Renal cortical epithelial cell (primary cell): ENCODE measurements at places on chromosomes 13 and 19.

DNA sequence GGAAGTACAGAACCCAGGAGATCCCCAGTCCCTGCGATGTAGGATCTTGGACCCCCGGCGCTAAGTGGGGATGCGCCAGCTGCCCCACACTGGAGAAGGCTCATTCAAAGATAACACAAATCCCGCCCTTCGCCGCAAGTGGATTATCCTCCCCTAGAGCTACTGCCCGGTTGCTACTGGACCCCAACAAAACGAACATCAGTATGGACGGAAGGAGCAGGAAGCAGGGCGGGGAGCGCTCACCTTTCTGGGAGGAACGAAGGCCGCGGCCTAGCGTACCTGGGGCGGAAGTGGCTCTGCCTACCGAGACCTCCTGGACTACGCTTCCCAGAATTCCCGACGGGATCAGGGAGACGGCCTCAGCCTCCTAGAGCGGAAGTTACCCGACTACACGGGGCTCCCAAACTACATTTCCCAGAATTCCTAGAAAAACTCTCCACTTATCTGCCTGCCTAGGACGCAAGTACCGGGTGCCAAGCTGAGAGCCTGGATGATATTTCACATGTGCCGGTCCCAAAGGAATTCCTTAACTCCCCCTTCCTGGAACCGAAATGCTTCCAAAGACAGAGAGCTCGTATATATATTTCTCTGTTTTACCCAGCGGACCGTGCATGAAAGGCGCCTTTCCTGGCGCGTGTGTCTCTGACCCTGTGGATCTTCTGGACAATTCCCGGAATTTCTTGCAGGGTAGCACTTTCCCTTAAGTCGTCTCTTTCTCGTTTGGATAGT is at the start of gene ZNF112:
TSS of gene ZNF112 (minus strand) at position 298 of the 729 bp plus-strand sequence. CDS start 16,141 bp downstream, outside the sequence.
- peak; percentile 91 for DNase-seq

DNA sequence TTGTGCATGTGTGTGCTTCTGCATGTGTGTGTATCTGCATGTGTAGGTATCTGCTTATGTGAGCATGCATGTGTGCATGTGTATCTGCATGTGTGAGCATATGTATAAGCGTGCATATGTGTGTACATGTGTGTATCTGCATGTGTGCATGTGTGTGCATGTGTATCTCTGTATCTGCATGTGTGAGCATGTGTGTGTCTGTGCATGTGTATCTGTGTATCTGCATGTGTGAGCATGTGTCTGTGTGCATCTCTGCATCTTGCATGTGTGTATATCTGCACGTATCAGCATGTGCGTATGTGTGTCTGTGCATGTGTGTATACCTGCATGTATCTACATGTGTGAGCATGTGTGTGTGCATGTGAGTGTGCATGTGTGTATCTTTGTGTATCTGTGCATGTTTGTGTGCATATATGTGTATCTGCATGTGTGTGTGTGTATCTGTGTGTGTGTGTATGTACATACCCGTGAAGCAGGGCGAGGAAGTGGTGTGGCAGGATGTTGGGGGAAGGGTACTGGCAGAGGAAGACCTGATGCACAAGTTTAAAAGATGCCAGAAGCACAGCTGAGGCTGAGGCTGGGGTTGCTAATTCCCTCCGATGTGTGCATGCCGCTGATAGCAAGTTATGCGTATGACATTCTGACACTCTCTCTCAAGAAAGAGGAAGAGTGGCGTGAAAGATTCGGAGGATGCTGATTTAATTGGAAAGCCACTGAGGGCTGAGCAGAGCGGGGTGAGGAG is 64.2 kb downstream of the TEX29 start:
- no peak for DNase-seq

DNA sequence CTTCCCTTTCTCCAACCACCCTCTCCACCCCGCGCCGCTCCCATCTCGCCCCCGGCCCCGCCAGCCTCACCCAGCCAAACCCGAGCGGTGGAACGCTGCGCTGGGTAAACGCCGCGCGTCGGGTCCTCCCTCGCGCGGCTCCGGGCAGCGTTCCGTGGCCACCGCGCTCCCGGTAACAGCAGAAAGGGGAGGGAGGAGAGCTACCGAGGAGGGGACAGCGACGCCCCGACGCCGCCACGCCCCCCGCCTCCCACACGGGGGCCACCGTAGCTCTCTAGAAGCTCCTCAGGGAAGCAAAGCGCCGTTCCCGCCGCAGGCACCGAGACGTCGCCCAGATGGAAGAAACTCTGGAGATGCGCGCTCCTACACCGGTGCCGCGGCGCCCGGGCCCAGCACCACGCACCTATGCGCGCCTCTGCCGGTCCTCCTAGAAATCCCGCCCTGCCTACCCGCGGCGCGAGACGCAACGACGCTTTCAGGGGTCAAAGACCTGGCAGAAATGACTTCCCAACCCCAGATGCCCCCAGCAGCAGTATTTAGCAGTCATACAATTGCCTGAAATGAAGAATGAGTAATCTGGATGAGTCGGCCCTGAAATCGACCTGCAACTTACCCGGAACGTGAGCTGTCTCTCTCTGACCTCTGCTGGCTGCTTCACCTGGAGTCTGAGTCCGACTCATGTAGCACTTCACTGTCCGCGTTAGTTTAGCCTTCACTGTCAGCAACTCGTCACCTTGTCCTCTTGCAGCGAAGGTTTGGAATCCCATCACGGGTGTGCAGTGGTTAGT is at the start of gene RUBCNL:
TSS of gene RUBCNL (minus strand) at position 189 of the 788 bp plus-strand sequence. CDS start 14,777 bp downstream, outside the sequence.
- DNase-seq: peak; percentile 56

- DNase-seq: no peak
These were observed 6.1 kb downstream of the FOSB start for GRCh38 chr19:45473682-45474605.

DNA sequence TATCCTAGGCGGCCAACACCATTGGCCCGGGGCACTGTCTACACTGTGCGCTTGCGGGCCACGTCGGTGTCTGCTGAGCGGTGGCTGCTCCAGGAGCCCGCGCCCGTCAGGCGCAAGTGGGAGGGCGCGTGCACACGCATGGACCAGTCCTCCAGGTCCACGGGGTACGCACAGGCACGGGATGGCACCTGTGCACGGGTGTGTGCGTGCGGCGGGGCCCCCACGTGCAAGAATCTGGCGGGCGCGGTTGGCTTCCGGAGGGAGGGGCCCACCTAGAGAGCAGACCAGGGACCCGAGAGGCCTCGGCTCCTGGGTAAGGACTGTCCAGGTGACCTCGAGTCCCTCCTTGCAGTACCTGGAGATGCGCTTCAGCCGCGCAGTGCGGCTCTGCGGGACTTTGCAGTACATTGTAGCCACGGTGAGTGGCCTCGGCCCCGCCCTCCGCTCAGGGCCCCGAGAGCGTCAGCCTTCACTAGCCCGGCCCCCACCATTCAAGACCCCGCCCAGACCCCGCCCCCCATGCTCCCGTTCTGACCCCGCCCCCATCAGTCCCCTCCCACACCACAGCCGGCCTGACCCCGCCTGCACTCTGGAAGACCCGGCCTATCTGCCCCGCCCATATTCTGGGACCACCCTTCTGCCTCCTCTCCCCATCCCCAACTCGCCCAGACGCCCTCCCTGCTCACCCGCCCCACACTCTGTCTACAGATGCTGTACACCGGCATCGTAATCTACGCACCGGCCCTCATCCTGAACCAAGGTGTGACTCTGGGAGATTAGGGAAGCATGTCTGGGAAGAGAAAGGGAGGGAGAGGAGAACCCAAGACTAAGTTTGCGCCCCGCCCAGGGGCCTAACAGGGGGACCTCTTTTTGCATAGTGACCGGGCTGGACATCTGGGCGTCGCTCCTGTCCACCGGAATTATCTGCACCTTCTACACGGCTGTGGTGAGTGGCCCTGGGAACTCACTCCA is 2.3 kb downstream of the SLC5A5 start:
- DNase-seq: no peak

- no peak for DNase-seq
These were observed 1.9 kb downstream of the CCNE1 start for GRCh38 chr19:29813642-29814041.

GRCh38 chr13:38382946-38383345 is 33.3 kb downstream of the UFM1 start:
- no peak for DNase-seq

- no peak for DNase-seq
These were observed 6.2 kb downstream of the PHLDB3 start for GRCh38 chr19:43498233-43498842.

- DNase-seq: no peak
These were observed 102.6 kb upstream of the TSHZ3 start for GRCh38 chr19:31451686-31452330.

DNA sequence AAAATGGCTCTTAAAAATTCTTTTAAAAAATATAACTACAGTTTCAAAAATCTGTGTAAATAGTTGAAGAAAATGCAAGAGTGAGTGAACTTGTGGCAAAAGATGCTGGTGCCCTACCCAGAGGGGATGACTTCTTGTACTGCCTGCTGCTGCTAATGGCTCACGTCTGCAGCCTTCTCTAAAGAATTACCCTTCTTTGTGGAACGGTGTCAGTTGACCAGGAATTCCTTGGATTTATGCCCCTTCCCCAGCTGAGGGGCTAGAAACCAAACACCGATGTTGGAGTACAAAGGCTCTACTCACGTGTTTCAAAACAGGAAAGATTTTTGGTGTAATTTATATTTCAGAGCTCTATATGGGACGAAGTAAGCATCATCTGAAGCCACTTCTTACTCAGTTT is 1582.8 kb downstream of the OLFM4 start:
- DNase-seq: no peak

- no peak for DNase-seq
These were observed 151.9 kb downstream of the ZNF737 start for GRCh38 chr19:20413705-20414104.

DNA sequence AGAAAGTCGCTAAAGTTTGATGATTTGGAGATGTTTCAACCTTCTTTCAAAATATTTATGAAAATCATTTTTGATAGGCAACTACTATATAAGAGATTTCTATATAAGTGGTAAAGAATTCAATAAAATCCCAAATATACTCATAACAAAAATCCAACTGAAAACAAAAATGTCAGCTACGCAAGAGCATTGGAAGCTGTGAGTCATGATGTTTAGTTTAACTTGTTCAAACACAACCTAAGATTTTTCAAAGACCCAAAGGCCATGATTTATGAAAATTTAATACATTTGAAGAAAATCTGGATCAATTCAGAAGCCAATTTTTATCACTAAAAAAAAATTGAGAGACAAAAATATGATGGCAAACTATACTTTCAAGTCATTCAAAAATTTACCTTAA is 226.6 kb downstream of the MZT1 start:
- no peak for DNase-seq

- DNase-seq: no peak
These were observed 14.0 kb downstream of the ZNF114 start for GRCh38 chr19:48283908-48284307.

GRCh38 chr13:33510350-33510970 is 224.9 kb upstream of the STARD13 start:
- DNase-seq: no peak

DNA sequence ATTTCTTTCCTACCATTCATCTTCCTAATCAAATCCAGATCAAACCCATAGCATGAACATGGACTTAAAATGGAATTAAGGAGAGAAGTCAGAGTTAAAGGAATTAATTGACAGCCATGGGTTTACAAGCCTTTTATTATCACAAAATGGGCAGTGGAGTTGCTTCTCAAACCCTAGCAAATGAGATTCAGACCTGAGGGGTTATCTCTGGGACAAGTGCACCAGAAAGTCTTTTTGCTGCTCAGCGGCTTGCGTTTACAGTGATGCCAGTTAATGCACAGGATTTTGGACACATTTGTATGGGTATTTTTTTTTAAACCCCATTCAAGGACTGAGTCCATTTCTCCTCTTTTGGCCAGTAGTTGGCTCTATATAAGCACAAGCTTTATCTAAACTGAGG is 503.0 kb downstream of the EFNB2 start:
- no peak for DNase-seq

DNA sequence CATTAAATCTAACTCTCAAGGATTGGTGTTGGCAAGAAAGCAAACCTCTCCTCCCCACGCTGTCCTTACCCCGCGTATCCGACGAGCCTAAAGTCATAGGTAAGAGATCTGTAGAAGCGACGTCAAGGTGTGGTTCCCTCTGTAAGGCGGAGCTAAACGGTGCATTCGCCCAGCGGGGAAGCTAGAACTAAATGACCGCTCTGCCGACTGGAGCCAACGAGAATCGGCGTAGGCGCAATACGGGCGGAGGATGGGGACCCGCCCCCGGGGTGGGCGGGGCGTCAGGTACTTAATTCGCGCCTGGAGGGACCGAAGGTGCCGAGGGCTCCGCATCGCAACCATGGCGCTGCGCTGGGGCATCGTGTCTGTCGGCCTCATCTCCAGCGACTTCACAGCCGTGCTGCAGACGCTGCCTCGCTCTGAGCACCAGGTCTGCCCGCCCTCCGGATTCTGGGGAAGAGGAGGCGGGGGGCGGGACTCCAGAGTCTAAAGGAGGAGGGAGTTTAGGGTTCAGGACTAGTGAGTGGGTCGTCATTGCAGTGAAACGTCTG is at the start of gene DHDH:
TSS of gene DHDH (plus strand) at position 318 of the 551 bp plus-strand sequence. CDS start at position 341, 23 bp downstream.
- peak; percentile 71 for DNase-seq

DNA sequence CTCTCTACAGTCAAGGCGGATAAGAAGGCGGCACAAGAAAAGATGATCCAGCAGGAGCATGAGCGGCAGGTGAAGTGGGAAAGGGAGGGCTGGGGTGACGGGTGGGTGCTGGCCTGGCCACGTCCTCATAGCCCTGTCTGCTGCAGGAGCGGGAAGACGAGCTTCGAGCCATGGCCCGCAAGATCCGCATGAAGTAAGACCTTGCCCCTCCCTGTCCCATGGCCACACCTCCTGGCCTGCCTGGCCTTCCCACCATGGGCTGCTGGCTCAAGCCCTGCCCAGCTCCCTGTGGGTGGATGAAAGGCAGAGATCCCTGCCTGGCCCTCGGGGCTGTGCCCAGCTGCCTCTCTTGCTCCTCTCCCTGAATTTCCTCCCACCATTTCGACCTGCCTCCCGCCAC is 7.2 kb downstream of the ZNF296 start:
- no peak for DNase-seq

- DNase-seq: no peak
These were observed 21.8 kb downstream of the NOSIP start for GRCh38 chr19:49558591-49558990.

DNA sequence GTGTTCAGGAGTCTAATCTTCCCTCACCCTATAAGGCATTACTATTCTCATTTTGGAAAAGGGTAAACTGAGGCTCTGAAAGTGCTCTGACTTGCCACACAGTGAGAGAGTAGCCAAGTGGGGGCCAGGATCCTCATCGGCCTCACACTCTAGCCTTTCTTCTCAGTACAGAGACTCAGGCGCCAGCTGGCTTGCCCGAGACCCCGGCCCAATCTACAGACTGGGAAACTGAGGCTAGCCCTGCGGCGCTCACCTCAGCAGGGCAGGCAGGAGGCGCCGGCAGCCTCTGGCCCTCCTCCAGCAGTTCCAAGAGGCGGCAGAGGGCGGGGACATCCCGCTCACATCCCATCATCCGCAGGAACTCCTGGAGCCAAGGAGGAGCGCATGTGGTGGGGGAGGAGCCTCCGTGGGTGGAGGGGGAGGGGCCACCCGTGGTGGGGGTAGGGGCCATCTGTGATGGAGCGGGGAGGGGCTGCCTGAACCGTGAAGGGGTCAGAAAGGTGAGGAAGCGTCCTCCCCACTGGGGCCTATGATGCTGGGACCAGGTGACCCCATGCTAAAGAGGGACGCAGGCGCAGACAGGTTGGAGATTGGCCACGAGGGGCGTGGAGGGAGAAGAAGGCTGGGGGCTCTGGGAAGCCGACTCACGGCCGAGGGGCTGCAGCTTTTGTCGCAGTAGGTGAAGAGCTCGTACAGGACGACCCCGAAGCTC is 8.7 kb upstream of the INSL3 start:
- DNase-seq: peak; percentile 62
